ENCODE measurements at places on chromosomes 4 and X.

- DNase-seq = peak; percentile 4
Observed at GRCh38 chr4:72295966-72296557, 264.3 kb downstream of the NPFFR2 start.

DNA sequence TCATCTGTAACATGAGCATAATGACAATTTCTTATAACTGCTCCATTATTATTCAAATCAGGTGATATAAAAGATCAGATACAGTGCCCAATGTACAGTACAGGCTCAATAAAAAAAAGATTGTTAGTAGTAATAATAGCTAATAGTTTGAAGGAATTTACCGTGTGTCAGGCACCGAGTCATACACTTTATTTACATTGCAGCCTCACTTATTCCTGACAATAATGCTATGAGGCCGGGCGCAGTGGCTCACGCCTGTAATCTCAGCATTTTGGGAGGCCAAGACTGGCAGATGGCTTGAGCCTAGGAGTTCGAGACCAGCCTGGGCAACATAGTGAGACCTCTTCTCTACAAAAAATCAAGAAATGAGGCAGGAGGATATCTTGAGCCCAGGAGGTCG lies 10.1 kb upstream of the MAP7D3 start:
- DNase-seq = no peak

GRCh38 chr4:169314906-169315305 lies 44.1 kb upstream of the SH3RF1 start:
- no peak for DNase-seq

DNA sequence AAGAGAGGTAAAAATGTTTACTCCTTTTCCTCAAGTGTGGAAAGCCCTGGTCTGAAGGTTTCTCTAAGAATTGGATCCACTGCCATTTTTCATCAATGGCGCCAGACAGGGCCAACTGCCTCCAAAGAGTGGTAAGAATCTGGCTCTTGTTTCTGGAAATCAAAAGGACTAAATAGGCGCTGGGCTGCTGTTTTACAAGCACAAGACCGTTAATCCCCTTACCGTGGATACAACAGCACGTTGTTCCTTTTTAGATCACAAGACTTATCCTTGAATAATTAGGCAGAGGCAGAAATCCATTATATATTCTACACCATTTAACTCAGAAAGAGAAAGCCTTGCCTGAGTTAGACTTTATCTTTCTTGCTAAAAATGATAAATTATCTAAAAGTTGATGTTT lies 10.6 kb downstream of the CLTRN start:
- no peak for DNase-seq

GRCh38 chr4:37441231-37442061 lies 196.9 kb downstream of the NWD2 start:
- no peak for DNase-seq

- DNase-seq = no peak
Observed at GRCh38 chr4:148557793-148558192, 115.6 kb upstream of the NR3C2 start.

DNA sequence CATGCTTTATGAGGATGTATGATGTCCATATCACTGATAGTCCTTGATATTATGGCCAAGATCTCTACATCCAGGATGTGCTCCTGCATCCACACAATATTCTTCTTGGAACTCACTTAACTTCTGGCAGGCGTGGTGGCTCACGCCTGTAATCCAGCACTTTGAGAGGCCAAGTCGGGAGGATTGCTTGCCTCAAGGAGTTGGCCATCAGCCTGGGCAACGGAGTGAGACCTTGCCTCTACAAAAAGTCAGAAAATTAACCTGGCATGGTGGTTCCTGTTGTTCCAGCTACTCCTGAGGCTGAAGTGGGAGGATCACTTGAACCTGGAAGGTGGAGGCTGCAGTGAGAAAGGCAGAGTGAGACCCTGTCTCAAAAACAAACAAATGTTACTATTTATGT lies 2.3 kb upstream of the HNRNPD start:
- DNase-seq = no peak

- DNase-seq = peak; percentile 36
Observed at GRCh38 chr4:123488916-123489315, 92.3 kb downstream of the SPRY1 start.

- DNase-seq = no peak
Observed at GRCh38 chr4:25875281-25875745, 12.5 kb upstream of the SEL1L3 start.

DNA sequence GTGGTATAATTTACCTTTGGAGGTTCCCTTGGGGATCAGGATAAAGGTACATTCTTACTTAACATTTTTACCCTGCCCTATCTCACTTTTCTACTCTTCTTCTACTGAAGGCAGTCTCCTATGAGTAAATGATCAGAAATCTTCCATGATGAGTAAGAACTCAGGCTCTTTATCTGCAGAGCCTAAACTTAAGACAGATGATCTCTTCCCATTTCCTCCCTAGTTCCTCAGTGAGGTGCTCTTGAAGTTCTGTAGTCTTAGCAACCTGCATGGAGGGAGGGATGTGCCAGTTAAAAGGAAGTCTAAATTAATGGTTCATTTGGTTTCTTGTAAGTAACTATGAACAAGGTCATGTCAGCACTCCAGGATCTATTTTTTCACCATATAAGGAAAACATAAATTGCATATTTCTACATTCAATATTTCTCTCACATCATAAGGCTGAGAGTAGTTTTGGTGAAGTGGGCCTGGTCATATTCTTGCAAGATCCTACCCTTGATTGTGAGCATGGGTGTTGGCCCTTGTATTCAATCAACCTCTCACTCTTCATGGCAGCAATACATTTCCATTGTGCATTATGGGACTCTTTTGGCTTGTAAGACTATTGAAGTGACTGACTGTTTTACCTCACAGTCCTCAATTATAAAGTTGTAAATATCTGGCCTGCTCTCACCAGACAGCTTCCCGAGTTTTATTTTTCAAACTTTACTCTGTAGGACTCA lies 295.5 kb downstream of the SLC7A11 start:
- no peak for DNase-seq

DNA sequence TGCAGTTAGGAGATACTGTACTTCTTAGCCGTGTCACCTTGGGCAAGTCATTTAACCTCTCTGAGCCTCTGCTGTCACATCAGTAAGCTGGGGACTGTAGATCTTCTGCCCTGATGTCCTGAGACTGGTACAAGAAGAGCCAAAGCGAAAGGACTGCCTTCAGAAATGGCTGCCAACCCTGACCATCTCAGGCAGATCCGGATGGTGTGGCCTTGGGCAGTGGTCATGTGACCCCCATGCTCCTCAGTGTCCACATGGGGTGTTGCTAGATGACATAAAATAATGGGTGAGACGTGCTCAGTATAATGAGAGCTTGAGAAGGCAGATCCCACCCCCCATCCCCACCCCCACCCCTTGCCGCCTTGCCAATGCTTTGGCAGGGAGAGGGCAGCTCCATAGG lies 60.4 kb upstream of the MTM1 start:
- DNase-seq = no peak

DNA sequence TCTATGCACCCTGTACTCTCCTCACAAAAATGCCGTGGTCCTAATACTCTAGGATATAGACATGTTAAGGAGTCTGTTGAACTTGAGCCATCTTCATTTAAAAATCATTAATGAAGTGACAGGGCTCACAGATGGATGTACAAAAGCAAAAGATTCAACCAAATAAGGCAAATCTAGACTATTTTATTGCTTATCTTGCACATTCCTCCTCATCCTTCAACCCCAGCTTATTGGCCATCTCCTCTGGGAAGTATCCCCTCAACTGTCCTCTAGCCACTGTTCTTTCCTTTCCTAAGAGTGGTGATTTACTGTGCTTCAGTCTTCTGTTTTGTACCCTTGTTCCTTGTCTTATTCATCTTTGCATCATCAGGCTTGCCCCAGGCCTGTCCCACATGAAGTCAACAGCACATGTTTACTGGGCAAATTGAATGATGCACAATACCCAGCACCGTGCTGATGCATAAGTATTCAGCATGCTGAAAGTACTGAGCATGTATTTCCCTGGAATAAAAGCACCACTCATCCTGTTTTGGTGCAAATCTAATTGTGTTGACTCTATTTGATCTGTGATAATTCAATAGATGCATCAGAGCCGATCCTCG lies 287.3 kb upstream of the CLNK start:
- DNase-seq = no peak

DNA sequence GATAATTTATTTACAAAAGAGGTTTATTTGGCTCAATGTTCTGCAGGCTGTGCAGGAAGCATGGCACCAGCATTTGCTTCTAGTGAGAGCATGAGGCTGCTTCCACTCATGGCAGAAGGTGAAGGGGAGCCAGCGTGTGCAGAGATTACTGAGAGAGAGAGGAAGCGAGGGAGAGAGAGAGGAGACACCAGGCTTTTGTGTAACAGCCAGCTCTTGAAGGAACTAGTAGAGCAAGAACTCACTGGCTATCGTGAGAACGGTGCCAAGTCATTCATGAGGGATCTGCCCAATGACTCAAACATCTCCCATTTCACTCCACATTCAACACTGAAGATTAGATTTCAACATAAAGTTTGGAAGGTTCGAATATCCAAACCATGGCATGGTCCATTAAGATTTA lies 12.7 kb downstream of the GUCY1A1 start:
- no peak for DNase-seq

DNA sequence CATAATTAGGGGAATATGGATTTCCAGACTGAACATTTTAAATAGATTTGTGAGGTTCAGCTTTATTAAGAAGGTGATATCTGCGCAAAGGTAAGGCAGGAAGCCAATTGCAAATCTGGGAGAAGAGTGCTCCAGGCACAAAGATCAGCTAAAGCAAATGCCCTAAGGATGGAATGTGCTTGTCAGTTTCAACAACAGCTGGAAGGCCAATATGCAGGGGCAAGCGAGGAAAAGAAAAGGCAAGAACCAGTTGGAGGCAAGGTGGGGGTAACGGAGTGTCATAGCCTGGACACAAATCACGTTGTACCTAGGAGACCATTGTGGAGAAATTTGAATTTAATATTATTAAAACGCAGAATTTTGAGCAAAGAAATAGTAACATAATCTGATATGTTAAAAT lies 1710.3 kb upstream of the PCDH7 start:
- no peak for DNase-seq

- DNase-seq = no peak
Observed at GRCh38 chr4:149912000-149912399, 96.4 kb upstream of the IQCM start.

DNA sequence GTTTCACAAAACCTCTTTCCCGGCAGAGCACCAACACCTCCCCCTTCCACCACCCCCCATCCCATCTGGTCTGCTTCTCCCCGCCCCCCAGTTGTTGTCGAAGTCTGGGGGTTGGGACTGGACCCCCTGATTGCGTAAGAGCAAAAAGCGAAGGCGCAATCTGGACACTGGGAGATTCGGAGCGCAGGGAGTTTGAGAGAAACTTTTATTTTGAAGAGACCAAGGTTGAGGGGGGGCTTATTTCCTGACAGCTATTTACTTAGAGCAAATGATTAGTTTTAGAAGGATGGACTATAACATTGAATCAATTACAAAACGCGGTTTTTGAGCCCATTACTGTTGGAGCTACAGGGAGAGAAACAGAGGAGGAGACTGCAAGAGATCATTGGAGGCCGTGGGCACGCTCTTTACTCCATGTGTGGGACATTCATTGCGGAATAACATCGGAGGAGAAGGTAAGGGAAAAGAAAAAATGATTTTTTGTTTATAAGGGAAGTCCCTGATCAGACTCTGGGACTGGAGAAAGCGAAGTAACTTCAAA lies at the start of gene PDGFRA:
Gene PDGFRA, plus strand, starts transcription at position 333 of the 541 bp plus-strand sequence. CDS start 29,476 bp downstream, outside the sequence.
- no peak for DNase-seq

DNA sequence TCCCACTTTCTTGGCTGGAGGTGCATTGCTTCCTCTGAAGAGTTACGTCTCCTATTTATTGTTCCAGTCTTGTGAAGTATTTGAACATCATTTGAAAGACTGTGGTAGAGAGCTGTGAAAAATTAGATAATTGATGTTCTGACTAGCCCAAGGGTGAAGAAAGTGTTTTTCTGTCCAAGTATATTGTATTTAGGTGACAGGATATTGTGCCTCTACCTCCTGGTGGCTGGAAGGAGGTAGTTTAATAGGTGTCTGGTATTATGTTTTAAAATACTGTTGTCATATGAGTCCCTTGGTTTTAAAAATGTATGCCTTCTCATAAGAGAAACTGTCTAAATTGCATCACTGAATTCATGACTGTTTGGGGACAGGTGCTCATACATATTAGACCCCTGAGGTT lies 226.0 kb downstream of the SPRY1 start:
- no peak for DNase-seq

DNA sequence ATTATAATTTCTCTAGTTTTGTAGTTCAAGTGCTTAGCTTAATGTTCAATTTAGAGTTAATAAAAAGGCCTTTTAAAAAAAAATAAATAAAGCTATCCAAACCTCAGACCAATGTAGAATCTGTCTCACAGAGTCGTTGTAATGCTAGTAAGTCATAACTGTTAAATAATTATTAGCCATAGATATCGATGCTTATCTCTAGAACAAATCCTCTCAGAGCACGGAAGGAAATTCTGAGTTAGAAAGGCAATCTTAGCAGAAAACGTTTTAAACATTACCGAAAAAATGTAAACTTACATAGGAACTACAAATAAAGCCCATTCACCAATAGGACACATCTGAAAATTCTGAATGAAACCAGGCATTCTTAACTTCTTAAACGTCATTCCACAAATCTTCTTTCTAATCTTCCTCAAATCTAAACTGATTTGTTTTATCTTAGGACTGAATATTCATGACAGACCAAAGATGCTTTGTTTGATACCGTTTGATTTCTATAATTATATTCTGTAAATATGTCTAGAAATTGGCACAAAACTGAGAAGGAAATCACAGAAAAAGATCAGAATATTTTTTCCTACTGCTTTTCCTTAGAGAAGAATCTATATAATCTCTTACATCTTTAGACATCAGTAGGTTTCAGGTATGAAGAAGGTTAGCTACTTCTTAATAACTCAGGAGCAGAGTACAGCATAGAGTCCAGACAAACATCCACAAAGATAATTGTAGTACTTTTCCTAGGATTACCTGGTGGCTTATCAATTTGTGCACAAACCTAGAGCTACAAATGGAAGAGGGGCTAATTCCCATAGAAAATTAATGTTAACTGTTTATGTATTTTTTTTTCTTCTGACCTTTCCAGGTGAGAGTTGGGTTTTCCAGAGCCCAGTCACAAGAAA lies 140.7 kb downstream of the BTC start:
- DNase-seq = no peak

DNA sequence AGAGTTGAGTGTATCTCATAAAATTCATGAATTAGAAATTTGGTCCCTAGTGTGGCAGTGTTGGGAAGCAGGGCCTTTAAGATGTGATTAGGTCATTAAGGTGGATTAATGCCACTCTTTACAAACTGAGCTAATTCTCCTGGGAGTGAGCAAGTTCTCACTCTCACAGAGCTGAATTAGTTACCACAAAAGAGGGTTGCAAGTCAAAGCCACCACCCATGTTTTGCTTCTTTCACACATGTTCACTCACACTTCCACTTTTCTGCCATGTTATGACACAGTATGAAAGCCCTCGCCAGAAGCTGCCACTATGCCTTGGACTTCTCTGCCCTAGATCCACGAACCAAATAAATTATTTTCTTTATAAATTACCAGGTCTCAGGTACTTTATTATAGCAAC lies 332.1 kb downstream of the ARAP2 start:
- no peak for DNase-seq

All from activated CD4-positive, alpha-beta T cell treated with anti-CD3 and anti-CD28 coated beads, Interleukin-2, Interleukin-4, amounts not matched to agents 100 ng/mL and 50 ng/mL, durations not matched to agents 16 hours and 8 hours (primary cell).